Daoy (cell line): ENCODE measurements at places on chromosomes 3 and 15. TPM values are rescaled to one million over a fixed set of nuclear protein-coding genes. Genes with fewer than 3 reads are reported as not detected.

Gene SLC12A1
- total RNA-seq = not detected in 2 replicates

Gene MEGF11
- under 0.01 and 0.34 TPM in 2 replicates for total RNA-seq

Gene STARD9
- 0.80 and 1.2 TPM in 2 replicates for total RNA-seq

Gene PLA2G4F
- total RNA-seq = not detected in 2 replicates

Gene ZDHHC23
- total RNA-seq = 6.0 and 9.2 TPM in 2 replicates

Gene CDAN1
- total RNA-seq = 15.3 and 17.7 TPM in 2 replicates

Gene CXCR6
- not detected in 2 replicates for total RNA-seq

Gene HRG
- not detected in 2 replicates for total RNA-seq

Gene TRH
- not detected in 2 replicates for total RNA-seq

Gene TEX55
- not detected in 2 replicates for total RNA-seq

Gene DRD3
- not detected in 2 replicates for total RNA-seq

DNA sequence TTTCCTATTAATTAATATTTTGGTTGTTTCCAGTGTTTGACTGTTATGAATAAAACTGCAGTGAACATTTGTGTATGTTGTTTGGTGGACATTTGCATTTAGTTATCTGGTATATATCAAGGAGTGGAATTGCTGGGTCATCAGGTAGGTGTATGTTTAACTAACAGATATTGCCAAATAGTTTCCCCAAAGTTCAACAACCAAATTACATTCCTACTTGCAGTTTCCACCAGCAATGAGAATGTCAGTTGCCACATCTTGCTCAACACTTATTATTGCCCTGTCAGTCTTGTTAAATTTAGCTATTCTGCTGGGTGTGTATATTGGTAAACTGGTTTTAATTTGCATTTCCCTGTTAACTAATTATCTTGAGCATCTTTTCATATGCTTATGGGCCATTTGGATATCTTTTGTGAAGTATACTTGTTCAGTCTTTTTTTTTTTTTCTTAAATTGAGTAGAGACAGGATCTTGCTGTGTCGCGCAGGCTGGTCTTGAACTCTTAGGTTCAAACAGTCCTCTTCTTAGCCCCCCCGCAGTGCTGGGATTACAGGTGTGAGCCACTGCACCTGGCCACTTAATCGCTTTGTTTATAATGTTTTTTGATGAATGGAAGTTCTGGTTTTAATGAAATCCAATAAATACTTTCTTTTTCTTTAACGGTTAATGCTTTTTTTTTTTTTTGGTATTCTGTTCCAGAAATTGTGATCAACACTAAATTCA, 7.9 kb downstream of the FEM1B start:
- no peak for DNase-seq

GRCh38 chr3:138059261-138059660, 49.3 kb downstream of the CLDN18 start:
- no peak for DNase-seq

DNA sequence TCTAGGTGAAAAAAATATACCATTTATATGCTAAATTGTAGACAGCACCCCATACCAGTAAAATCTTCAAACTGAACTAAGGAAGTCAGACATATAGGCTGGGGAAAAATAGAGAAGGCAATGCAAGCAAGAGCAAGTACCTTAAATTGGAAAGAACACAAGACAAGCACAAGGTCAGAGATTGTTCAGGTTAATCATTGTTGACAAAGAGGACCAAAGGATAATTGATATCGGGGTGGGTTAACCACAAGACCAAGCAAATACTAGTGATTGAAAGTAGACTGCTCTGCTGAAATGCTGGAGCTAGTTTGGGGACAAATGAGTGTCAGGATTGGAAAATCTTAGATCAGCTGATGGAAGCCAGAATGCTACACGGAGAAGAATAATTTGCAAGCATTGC, 499.8 kb downstream of the ROBO2 start:
- DNase-seq = no peak

DNA sequence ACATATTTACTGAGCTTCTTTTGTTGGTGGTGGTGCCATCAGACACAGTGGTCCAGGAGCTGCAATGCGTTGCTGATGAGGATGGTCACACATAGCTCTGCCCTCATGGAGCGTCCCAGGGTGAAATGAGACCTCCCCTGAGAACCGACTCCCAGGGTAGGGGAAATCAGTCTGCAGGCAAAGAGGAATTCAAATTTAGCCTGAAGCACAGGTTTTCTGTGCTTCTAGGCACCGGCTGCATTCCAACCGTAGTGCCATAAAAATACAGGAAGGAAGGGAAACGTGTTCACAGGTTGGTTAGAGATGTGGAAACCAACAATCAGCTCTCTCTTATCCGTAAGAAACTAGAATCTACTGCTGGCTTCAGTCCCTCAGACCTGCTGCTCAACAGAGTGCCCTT, 19.2 kb downstream of the SMAD3 start:
- DNase-seq = no peak

DNA sequence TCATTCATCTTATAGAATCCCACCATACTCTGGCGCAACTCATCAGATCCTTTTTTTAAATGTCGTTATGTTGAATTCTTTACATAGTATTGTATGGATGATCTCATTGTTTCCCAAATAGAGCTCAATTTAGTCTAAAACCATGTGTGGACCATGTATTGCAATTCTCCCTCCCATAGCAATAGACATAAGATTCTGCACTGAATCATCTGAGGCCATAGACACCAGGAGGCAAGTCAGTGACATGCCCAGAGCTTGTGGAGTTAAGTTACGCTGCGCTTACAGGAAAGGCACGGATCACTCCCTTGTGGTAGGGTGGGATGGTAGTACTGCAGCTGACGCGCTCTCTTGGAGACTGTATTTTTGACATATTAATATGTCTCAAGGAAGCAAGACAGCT, 211.0 kb downstream of the GABRB3 start:
- no peak for DNase-seq

GRCh38 chr15:96535148-96535547, 204.6 kb downstream of the NR2F2 start:
- DNase-seq = no peak

DNA sequence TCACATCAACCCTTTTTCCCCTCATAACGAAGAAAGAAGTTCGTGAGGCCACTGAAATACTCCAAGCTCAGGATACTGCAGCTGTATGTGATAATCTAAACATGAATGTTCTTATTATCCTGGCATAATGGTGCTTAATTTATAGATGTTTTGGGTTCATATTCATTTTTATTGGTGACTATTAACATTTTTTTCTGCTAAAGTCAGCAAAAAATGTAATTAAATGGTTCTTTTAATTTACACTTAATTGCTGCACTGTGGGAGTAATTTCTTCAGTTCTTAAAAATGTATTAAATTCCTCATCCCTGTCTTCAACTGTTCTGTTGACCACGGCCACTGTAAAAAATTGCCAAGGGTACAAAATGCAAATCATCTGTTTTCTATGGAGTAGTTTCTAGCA, 95.6 kb downstream of the CDIN1 start:
- no peak for DNase-seq

- no peak for DNase-seq
Observed at GRCh38 chr3:60351481-60351880, 899.8 kb downstream of the FHIT start.

DNA sequence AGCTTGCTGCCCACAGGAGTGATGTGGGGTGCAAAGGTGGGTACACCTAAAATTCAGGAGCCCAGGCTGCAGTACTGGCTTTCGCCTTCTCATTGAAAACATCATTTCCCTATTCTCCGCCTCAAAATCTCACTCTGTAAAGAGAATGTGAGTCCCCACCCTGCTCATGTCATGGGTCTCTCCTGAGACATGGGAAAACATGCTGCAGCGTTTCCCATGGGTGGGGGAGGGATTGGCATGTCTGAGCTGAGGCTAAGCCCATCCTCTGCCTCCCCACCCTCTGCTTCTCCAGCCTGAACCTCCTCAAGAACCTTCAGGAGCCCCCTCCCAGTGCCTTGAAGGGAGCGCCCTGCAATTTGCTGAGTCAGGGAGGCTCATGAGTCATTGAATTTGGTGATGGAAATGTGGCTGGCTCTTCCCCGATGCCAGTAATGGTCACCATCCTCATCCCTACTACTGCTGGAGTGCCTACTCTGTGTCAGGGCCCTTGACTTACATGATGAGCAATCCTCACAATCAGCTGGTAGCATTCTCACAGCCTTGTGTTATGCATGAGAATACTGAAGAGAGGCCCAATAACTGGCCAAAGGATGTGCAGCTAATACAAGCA, 28.8 kb downstream of the WNT5A start:
- no peak for DNase-seq

DNA sequence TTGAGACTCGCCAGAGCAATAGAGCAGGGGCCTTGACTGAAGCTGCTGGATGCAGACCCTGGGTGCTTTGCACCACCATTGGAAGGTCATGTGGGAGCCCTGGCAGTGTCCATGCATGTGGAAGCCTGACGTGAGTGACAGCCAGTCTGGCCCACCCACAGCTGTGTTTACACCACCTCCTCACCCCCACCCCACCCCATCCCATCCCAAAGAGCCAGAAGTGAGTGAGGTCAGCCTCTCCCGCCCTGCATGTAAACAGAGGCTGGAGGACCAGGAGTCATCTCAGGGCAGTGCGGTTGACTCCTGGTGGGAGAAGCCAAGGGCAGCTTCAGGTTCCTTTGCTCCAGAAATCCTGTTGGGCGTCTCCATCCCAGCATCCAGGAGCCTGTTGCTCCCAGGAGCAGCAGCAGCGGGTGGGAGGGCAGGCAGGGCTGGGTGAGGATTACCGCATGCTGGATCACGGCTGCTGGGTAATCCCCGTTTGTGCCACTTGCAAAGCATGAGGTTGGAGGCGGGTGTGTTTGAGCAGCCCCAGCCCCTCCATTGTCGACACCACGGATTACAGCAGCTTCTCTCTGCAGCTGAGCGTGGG, 44.6 kb downstream of the CORO2B start:
- no peak for DNase-seq

GRCh38 chr3:111336511-111336910, 205.5 kb upstream of the CD96 start:
- DNase-seq = no peak

- peak; percentile 34 for DNase-seq
Observed at GRCh38 chr3:156024904-156025533, 95.4 kb upstream of the KCNAB1 start.

- DNase-seq = no peak
Observed at GRCh38 chr15:78105476-78106241, 13.3 kb downstream of the SH2D7 start.

- no peak for DNase-seq
Observed at GRCh38 chr3:112143689-112144088, 10.6 kb upstream of the GCSAM start.

DNA sequence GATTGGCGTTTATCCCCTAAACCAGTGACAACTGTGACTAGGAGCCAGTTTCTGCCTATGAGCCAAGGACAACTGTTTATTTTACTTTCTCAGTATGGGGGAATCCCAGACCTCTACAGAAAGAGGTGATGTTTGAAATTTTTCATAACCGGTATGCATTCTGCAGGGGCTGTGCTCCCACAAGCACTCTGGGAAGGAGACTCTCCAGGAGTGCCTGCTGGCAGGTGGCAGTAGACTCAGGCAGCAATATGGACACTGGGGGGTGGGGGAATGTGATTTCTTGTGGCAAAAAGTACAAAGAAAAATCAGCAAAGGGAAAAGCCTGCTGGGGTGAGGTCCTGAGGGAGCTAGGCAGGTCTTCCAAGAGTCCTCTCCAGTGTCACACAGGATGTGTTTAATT, 5.9 kb downstream of the TGM4 start:
- DNase-seq = peak; percentile 30

DNA sequence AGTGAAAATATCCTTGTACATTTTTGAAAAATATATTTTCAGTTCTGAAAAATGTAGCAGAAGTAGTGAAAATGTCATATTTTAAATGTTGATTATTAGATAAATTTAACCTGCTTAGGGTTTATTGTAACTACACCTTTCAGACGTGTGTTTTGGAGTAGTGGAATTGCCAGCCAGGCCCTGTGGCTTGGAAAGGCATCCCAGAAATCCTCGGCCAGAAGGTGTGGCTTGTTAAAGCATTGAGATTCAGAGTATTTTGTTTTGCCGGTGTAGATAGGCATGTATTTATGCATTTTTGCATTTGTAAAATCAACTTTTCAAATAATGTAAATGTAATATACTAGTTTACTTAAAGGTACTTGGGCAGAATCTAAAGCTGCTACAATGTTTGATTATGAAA, 7.0 kb downstream of the EBLN2 start:
- DNase-seq = no peak

DNA sequence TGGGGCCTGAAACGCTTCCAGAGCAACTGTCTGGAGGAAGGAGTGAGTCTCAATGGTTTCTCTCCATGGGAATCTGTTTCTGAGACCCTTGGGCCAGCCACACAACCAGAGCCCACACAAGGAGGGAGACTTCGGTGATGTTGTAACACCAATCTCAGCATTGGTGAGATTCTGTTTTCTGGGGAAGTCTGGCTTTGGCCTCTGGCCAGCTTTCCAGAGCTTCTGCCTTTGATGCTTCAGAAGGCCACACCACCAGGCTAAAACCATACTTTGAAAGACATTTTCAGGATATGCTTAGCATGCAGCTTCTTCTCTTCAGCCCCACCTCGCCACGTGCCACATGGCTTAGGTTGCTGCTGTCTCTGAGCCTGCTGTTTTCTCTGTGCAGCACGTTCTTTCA, 3.6 kb upstream of the EEFSEC start:
- DNase-seq = no peak

- no peak for DNase-seq
Observed at GRCh38 chr15:91857772-91858171, 4.3 kb downstream of the SLCO3A1 start.

GRCh38 chr3:156816091-156816793, 9.9 kb upstream of the LEKR1 start:
- DNase-seq = no peak

- no peak for DNase-seq
Observed at GRCh38 chr15:55322467-55322866, 3.4 kb downstream of the PIGB start.

- no peak for DNase-seq
Observed at GRCh38 chr3:153254361-153254760, 92.3 kb downstream of the RAP2B start.

DNA sequence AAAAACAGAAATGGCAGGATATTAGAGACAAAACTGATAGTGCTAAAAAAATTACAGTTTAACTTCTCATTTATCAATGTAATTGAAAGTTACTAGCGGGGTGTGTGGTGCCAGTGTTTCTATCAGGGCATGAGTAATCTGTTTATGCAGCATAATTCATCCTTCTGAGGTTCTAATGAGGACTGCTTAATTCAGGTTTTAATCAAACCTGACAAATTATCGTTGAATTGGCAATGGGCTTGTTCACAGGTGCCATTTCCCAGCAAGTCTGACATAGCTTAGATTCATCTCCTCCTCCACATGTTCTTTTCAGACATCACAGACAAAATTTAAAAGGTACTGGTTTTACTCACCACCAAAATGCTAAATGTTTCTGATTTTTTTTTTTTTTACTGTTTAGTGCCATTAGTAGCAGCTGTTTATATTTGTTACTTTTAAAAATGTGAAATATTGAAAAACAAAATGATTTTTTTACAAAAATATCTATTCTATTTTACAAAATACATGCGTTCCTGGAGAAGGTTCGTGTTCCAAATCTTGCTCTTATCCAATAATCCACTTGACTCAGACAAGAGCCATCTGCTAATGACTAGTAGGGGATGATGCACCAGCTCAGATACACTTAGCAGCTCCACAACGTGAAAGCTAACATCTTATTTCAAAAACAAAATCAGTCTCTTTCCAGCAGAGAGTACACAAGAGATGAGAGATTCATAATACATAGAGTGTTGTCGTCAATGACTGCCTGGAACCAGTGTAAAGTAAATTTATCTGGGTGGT, 447.7 kb upstream of the DPPA4 start:
- DNase-seq = no peak

GRCh38 chr3:111338059-111338698, 203.8 kb upstream of the CD96 start:
- DNase-seq = peak; percentile 62

GRCh38 chr3:176920766-176921160, 276.5 kb downstream of the TBL1XR1 start:
- DNase-seq = peak; percentile 52
